Left renal pelvis (tissue), 4 donors: ENCODE measurements at places on chromosomes 5 and 9. TPM values are rescaled to one million over a fixed set of nuclear protein-coding genes. Genes with fewer than 3 reads are reported as not detected.

DNA sequence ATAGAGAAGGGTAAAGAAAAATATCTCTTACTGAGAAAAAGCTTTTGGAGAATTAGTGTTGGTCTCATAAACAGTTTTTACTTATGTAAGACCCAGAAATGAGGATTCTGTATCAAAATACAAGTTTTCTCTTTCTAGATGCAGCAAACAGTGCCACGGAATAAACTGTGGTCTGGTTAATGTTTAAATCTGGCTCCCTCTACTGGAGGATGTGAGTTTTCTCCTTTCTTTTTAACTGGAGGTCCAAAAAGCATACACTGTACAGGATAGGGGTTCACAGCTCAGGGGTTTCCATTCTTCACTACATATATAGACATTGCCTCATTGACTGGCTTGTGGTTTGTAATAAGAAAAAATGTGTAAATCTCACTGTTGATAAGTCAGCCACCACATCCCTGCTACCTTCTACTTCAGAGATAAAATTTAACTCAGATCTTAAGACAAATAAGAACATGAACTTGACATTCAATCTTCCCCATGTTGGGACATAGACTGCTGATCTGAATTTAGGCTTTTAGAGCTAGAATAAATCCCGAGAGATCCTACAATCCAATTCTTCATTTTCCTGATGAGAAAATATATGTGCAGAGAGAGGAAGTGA is 98.9 kb downstream of the CFAP95 start:
- DNase-seq: peak; percentile 26

DNA sequence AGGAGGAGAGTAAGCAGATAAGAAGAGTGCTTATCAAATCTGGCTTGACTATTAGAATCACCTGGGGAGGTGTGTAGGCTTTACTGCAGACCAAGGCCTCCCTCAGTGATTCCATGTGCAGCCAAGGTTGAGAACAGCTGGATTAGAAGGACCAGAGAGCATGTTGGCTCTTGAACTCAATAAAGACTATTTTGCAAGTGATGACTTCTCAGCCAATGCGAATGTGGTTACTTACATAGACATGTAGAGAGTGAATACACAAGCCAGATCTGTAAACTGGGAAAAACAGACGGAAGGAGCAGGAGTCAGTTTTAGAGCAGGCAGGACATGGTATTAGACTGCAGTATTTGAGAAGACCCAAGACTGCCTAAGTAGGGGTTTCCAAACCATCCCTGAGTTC is 48.5 kb downstream of the MAMDC2 start:
- DNase-seq: no peak

GRCh38 chr9:125609744-125610143 is 97.3 kb downstream of the MAPKAP1 start:
- no peak for DNase-seq

GRCh38 chr5:132425009-132425937 is 55.8 kb downstream of the SLC22A5 start:
- no peak for DNase-seq

DNA sequence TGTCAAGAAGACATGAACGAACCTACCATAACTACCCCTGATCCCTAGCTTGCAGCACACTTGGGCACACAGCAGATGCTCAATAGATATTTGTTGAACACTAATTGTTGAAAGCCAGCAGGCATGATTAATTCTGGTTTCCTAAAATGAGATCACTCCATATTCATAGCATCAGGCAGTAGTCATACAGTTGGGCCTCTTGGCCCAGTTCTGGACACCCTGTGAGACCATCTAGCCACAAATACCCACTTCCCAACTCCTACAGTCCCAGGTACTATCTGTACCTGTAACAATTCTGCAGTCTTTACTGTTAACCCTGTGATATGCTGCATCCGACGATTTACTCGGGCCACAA is 24.2 kb downstream of the P4HA2 start:
- no peak for DNase-seq

- DNase-seq: no peak
These were observed 301.5 kb upstream of the ACTBL2 start for GRCh38 chr5:57784121-57784520.

DNA sequence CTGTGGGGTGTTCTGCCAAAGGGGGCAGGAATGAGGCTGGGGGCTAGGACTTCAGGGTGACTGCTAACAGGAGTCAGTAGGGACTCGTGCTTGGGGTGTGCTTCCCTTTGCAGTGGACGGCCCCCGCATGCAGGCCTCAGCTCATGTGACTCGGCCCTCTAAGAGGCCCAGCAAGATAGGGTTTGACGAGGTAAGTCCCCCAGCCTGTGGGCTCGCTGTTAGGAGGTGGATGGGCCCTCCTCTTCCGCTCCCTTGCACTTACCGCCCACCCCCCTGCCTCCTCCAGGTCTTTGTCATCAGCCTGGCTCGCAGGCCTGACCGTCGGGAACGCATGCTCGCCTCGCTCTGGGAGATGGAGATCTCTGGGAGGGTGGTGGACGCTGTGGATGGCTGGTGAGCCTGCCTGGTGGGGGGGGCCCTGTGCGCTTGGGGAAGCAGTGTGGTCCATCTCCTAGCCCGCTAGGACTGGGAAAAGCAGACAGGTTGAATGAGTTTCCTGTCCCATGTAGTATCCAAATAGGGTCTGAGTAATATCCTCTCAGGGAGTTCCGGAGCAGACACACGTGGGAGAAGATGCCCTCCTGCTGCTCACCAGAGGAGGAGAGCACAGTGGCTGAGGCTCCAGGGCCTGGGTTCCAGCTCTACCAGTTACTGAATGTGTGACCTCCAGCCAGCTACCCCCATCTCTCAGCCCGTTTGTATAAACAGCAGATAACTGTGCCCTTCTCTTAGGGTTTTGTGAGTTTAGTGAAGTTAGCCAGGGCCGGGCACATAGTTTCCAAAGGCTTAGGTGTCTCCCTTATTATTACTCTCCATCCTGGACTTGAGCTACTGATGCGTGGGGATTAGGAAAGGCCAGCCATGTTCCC is 8.2 kb downstream of the CERCAM start:
- DNase-seq: no peak

DNA sequence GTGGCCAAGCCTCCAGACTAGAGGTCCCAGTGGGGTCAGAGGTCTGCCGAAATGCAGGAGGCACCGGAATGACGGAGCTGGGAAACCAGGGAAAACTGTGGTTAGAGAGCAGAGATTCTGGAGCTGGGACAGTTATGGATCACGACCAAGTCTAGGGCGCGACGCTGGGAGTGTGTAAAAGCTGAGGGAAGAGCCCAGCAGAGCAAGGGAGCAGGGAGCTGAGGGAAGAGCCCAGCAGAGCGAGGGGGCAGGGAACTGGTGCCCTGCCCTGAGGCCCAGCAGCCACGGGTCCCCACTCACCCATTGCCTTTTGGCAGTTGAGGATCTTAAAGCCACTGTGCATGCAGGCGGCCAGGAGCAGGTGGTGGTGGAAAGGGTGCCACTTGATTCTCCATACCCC is 12.5 kb downstream of the MRPL41 start:
- DNase-seq: no peak

DNA sequence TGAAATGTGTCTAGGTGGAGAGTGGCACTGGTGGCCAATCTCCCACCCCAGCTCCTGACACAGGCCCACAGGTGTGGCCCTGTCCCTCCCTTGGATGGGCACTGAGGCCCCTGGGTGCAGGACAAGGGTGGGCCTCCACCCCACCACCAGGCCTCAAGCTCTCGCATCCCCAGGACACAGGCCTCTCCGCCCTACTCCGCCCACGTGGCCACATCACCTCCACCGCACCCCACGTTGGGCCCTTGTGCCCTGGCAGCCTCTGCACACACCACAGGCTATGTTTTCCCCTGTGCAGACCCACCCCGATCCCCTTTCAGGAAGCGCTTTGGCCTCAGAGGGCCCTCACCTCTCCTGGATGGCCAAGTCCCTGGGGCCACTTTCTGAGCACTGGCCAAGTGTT is 54.7 kb downstream of the SECISBP2 start:
- DNase-seq: no peak

DNA sequence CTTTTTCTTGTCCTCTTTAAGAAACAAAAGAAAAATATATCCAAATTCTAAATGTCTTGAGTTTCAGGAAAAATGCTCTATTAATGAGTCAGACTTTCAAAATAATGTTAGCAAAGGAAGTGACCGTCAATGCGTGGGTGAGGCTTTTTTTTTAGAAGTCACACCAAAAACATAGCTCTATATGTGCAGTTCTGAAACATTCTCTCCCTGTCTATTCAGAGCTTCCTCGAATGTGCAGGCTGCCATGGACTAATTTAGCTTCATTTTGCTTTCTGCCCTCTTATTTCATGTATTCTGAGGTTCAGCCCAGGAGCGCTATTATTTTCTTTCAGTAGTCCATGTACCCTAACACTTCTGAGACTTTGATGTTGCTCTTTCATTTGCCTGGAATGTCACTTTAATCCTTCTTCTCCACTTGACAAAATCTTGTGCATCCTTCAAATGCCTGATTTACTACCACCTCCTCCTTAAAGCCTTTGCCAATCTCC is 72.5 kb upstream of the RASA1 start:
- no peak for DNase-seq

- DNase-seq: no peak
These were observed 61.7 kb downstream of the FBXL17 start for GRCh38 chr5:108320231-108320630.

GRCh38 chr5:41346609-41347008 is 133.3 kb upstream of the C6 start:
- no peak for DNase-seq

DNA sequence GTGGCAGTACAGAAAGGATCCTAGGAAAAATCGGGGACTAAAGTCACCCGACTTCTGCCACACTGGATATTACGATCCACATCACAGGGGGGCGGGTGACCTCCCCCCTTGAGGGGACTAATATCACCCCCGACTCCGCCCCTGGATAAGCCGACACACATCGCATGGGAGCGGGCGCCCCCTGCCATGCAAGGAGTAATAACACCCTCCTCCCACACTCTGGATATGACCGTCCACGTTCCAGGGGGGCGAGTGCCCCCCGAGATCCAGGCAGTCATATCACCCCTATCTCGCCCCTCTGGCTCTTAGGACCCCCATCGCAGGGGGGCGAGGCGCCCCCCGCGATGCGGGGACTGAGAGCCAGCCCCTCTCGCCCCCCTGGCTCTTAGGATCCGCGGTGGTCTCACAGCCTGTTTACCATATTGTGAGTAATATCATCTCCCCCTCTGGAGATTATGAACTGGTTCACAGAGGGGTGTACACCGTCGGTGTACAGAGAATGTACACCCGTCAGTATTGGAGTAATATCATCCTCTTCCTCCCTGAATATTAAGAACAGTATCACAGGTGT is 423.0 kb downstream of the DIRAS2 start:
- no peak for DNase-seq

DNA sequence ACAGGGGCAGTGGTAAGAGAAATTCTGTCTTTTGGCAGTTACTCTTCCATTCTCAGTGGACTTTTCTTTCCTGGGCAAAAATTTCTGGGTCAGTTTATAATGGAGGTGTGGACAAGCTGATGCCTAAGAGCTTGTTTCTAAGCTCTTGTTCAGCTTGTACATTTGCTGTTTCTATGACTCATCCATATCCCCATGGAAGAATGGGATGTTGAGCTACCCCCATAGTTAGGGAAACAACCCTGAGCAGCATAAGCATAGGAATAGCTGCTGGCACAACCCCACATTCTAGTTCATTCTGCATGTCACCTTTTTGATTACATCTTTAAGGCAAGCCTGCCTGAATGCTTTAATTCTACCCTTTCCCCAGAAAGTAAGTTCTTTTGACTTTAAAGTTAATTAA is 173.3 kb downstream of the PSAT1 start:
- DNase-seq: no peak

DNA sequence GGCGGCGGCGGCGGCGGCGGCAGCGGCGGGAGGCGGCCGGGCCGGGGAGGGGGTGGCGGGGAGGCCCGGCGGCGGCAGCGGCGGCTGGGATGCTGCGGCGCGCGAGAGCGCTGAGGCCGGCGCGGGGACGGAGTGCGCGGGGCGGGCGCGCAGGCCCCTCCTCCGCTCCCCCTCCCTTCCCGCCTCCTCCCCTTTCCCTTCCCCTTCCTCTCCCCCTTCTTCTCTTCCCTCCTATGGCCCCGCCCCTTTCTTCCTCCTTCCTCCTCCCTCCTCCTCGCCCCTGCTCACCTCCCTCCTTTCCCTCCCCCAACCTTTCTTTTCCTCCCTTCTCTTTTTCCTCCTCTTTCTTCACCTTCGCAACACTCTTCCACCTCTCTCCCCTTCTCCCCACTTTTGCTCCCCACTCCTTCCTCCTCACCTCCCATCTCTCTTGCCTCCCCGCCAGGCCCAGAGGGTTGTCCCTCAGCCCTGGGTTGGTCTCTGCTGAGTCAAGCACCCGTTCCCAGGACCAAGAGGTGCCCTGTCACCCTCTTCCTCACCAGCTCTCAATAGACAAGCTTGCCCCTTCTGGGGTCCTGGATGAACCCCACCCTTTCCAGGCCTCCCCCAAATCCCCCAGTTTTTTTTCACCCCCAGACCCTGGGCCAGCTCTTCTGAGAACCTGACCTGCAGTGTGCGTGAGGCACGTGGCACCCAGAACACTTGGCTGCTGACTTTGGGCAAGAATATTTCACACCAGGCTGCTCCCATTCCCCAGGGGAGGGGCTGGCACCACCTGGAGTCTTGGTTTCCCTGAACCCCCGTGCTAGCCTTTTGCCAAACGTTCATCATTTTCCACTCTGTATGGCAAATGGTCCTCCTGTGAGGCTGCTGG is at the start of gene SEMA4D:
Gene SEMA4D, minus strand, starts transcription at position 136 of the 874 bp plus-strand sequence. CDS start 92,657 bp downstream, outside the sequence.
- DNase-seq: peak; percentile 66

GRCh38 chr5:103445426-103446035 is 117.1 kb downstream of the NUDT12 start:
- DNase-seq: no peak

DNA sequence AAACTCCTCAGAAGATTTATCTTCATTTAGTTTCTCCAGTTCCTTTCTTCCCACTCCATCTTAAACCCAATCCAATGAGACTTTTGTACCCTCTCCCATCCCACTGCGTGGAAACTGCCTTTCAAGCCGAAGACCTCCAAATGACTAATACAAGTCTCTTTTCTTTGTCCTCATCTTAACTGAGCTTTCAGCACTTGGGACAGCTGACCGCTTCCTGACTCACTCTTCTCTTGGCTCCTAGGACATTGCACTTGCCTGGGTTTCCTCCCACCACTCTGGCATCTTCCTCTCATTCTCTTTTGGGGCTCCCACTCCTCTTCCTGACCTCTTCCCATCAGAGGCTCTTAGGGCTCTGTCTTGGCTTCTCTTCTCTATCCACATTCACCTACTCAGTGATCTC is 243.7 kb downstream of the HSPA4 start:
- no peak for DNase-seq

GRCh38 chr9:8784838-8785237 is 985.3 kb upstream of the DMAC1 start:
- no peak for DNase-seq

The COL5A1 gene
- polyA plus RNA-seq: 117 TPM

The NPR2 gene
- 55.5 TPM for polyA plus RNA-seq

The PDE4D gene
- polyA plus RNA-seq: 18.1 TPM

The PRRX2 gene
- 1.8 TPM for polyA plus RNA-seq

The PDCD1LG2 gene
- not detected for polyA plus RNA-seq

The HAVCR2 gene
- polyA plus RNA-seq: 5.4 TPM

The FAM221B gene
- polyA plus RNA-seq: 0.19 TPM

The SLC36A3 gene
- not detected for polyA plus RNA-seq

The DMRT3 gene
- polyA plus RNA-seq: 1.5 TPM

The SPATA31E1 gene
- not detected for polyA plus RNA-seq

The SQSTM1 gene
- 99.8 TPM for polyA plus RNA-seq

The BHMT2 gene
- polyA plus RNA-seq: 41.1 TPM

The PCDH12 gene
- polyA plus RNA-seq: 16.5 TPM
